ENCODE measurements at places on chromosomes 13 and 19.

GRCh38 chr19:9932835-9933234 is 3.5 kb downstream of the OLFM2 start:
- no peak for DNase-seq

GRCh38 chr19:17582613-17583012 is 27.2 kb downstream of the COLGALT1 start:
- no peak for DNase-seq

DNA sequence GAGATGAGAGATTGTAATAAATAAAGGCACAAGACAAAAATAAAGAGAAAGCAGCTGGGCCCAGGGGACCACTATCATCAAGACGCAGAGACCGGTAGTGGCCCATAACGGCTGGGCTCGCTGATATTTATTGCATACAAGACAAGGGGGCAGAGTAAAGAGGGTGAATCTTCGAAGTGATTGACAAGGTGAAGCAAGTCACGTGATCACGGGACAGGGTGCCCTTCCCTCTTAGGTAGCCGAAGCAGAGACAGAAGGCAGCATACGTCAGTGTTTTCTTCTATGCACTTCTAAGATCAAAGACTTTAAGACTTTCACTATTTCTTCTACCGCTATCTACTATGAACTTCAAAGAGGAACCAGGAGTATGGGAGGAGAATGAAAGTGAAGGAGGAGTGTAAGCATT is 4.6 kb upstream of the PRKCG start:
- DNase-seq: no peak

DNA sequence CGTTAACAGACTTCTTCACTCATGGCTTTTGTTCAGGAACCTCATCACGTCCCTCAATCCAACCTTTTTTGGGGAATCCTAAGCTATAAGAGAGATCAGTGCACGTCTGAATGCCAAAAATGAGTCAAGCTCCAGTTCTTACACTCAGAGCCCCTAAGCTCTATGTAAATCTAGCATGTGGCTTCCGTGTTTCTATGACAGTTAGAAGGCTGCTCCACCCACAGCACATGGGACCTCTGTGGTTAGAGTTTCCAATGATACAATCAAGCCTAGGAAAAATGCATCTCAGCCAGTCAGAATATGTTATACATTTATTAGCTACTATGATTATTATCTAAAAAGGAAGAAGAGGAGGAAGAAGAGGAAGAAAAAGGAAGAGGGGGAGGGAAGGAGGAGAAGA is 135.9 kb downstream of the ENOX1 start:
- DNase-seq: peak; percentile 10

DNA sequence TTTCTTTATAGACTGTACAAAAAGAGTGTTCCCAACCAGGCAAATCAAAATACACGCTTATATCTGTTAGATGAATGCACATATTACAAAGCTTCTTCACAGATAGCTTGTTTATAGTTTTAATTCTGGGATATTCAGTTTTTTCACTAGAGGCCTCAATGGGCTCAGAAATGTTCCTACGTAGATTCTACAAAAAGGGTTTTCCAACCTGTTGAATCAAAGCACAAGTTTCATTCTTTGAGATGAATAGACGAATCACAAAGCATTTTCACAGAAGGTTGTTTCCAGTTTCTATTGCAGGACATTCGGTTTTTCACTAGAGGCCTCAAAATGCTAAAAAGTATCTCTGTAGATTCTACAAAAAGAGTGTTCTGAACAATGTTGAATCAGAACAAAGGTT is 1490.3 kb downstream of the UQCRFS1 start:
- DNase-seq: no peak

DNA sequence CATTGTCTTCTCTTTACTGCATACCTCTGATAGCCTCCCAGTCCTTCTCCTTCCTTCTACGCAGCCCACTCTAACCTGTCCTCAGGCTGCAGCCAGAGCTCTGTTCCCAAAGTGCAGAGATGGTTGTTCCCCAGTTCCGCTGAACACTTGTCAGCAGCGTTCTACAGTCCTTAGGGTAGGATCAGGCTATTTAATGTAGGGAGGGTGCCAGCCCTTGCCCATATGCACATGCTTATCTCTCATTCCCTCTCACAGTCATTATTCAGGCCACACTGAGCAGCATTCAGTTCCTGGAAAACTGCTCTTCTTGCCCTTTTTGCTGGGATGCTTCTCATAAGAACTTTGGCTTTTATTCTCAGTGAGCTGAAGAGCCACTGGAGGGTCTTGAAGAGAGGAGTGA is 180.7 kb downstream of the MTUS2 start:
- no peak for DNase-seq

DNA sequence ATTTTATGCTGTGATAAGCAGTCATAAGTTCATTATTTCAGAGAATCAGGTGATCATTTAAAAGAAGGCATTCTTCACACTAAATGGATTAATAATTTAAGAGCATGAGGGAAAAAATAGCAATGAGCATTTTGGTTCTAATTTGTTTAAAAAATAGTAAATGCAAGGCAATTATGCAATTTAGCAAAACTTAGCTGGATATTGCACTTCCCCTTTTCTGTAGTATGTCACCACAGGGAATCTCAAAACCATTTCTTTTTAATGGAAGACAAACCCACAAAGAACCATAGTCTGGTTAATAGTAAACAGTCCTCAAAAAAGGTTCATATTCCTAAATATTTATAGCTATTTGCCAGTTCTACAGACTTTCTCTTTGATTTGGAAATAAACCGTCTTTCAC is 30.2 kb downstream of the COG6 start:
- no peak for DNase-seq

- DNase-seq: no peak
Measured at GRCh38 chr13:105948143-105948542, 587.3 kb downstream of the EFNB2 start.

- no peak for DNase-seq
Measured at GRCh38 chr19:31226151-31226935, 122.9 kb downstream of the TSHZ3 start.

- no peak for DNase-seq
Measured at GRCh38 chr19:46732172-46732938, 13.5 kb upstream of the FKRP start.

- DNase-seq: no peak
Measured at GRCh38 chr13:98977568-98978265, at the start of gene DOCK9. TSS of gene DOCK9 (minus strand) at chr13:98978064. CDS start at chr13:98977909, 155 bp downstream.

DNA sequence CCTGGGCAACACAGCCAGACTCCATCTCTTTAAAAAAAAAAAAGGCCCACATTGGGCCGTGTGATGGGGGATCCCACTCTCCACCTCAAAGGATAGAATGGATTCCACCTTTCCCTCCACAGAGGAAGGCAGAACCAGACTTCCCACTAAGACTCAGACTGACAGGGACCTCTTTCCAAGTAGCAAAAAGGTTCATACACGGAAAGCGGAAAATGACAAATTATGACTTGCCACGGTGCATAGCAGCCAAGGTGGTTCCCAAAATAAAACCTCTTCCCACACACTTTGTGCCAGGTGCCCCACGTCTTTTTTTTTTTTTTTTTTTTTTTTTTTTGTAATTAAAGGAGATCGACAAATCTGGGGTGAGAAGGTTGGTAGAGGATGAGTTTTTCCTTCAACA is 14.4 kb upstream of the TTYH1 start:
- no peak for DNase-seq

DNA sequence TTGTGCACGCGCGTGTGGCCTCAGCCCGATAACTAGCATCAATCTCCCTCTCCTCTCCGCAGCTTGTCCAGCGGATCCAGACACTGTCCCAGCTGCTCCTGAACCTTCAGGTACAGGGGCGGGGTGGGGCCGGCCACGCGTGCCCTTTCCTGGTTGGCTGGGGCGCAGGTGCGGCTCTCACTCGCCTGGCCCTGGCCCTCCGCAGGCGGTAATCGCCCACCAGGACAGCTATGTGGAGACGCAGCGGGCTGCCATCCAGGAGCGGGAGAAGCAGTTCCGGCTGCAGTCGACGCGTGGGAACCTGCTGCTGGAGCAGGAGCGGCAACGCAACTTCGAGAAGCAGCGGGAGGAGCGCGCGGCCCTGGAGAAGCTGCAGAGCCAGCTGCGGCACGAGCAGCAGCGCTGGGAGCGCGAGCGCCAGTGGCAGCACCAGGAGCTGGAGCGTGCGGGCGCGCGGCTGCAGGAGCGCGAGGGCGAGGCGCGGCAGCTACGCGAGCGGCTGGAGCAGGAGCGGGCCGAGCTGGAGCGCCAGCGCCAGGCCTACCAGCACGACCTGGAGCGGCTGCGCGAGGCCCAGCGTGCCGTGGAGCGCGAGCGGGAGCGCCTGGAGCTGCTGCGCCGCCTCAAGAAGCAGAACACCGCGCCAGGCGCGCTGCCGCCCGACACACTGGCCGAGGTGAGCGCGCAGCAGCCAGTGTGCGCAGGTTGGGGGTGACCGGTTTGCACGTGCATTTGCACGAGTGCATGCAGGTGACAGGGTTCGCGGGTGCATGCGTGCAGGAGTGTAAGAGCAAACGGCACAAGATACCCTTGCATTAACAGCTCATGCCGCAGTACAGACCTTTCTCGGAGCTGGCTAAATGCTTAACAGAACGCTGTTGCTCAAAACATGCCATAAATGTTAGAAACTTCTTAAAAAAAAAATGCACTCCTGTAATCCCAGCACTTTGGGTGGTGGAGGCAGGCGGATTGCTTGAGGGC is 21.5 kb downstream of the PEX11G start:
- no peak for DNase-seq

DNA sequence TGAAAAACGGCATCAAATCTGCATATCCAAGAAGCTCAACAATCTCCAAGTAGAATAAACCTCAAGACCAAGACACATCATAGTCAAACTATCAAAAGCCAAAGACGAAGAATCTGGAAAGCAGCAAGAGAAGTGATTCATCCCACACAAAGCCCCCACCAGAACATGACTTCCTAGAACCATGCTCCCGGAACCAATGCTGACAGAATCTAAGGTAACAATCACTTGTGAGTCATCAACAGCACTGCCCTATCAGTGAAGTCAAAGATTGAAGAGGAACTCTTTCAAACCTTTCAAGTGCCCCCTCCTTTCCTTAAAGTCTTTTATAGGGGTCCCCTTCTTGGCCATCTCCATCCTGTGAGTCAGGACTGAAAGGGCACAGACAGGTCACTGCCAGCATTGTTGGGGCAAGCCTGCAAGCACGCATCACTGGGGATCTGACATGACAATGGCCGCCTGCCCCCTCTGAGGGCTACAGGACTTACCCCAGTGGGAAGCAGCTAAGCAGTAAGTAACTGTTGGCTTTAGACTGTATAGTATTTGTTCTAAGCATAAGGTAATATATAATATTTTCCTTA is at the start of gene CCDC70:
Gene CCDC70, plus strand, starts transcription at position 247 of the 578 bp plus-strand sequence. CDS start 3,443 bp downstream, outside the sequence.
- no peak for DNase-seq

DNA sequence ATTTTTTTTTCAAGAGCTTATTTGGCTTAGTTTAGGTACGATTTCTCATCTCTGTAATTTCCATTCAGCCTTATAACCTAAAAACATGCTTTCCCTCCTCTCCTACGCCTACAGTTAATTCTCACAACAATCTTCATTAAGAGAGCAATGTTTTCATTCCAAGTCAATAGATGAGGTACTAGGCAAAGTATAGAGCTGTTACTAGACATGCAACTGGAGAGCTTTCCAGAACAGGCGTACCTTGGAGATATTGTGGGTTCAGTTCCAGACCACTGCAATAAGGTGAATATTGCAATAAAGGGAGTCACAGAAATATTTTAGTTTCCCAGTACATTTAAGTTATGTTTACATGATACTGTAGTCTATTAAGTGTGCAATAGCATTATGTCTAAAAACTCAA is 34.8 kb downstream of the TGDS start:
- no peak for DNase-seq

DNA sequence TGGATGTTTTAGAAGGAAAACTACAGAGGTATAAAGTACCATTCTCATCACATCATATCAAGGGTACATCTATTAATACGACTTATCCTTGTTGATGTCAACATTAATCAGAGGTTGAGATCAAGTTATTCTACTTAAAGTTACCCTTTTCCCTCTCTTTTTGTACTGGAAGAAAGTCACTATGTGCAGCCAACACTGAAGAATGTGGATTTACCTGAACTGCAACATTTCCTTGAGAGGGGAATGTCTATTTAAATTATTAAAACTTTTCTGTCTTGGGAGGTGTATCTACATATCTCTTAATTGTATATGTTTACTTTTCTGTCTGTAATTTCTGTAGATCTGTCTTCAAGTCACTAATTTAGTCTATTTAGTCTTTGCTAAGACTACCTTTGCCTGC is 2.5 kb upstream of the FBXL3 start:
- DNase-seq: no peak

GRCh38 chr19:31073485-31074198 is 275.6 kb downstream of the TSHZ3 start:
- DNase-seq: no peak

- DNase-seq: no peak
Measured at GRCh38 chr13:44049081-44049945, 169.6 kb downstream of the LACC1 start.

DNA sequence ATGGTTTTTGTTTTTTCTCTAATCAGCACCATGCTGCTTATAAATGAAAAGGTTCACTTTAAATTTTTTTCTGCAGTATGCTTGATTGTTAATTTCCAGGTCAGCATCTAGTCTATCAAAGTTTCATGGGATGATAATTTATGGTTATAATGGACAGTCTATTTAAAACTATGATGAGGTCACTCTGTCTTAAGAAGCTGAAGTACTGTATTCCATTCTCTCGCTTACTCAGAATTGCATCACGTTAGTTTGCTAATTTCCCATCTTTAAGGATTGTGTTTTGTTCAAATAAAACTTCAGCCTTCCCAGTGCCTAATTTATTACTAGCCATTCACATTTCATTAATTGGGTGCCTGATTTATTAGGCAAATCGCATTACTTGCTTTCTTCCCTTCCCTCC is 94.3 kb downstream of the GPC6 start:
- DNase-seq: no peak

DNA sequence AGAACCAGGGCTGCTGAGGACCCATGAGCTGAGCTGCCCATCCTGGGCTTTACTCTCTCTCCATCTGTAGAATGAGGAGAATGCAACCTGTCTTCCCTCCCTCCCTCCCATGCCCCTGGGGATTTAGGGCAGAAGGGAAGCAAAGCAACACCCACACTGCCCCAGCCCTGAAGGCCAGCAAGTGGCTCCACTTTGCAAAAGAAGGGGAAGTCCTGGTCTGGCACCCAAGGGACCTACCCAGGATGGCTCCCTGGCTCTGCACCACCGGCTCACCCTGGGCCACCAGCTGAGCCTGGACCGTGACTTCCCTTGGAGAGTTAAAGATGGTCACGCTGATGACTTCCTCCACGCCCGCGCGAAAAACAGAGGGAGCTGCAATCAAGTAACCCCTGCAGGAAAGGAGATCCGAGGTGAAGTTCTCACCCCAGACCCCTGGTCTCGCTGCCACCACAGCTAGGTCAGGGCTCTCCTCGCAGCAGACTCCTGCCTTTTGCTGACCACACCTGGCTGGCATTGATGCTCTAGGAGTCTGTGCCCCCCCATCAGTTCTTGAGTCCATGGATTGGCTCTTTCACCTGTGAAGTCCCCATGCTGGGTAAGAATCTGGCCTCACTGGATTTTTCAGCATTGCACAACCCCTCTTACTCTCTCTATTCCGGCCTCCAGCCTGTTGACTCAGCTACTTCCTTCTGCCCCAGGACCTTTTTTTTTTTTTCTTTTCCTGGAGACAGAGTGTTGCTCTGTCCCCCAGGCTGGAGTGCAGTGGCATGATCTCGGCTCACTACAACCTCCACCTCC is 4.6 kb downstream of the CPAMD8 start:
- DNase-seq: no peak

Data from Jurkat, Clone E6-1 (cell line).